G401 (cell line): ENCODE measurements at places on chromosomes 4 and X. TPM values are rescaled to one million over a fixed set of nuclear protein-coding genes. Genes with fewer than 3 reads are reported as not detected.
A peak's percentile ranks its signal among the peaks of the same experiment; 100 is the strongest.

- DNase-seq: no peak
Measured at GRCh38 chr4:85531560-85532341, 56.8 kb downstream of the ARHGAP24 start.

- DNase-seq: no peak
Measured at GRCh38 chrX:108245462-108245861, 153.9 kb downstream of the ATG4A start.

GRCh38 chr4:10457255-10457801, at the start of gene ZNF518B:
Gene ZNF518B (minus strand): TSS chr4:10457426. CDS start chr4:10446328, 11,098 bp downstream.
- peak; percentile 65 for DNase-seq

The NALF2 gene
- total RNA-seq: 4.4 and 6.4 TPM in 2 replicates

DNA sequence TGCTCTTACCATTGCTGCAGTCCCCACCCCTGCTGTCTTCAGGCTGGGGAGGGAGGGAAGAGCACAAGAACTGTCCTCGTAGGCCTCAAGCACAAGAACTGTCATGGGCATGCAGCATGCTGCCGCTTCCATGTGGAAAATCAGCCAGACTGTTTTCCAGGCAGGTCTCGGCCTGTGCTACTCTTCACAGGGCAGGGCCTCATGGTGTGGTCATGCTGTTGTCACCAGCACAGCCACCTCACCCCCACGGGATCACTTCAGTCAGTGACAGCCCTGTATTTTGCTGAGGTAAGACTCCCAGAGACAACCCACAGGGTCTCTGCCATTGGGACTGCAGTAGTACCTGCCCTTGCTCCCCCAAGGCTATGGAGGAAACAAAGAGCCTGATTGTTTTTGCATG, 205.3 kb downstream of the NAP1L3 start:
- no peak for DNase-seq

The HSFX1 gene
- total RNA-seq: 0.71 TPM in 1 of 2 replicates, not detected in the other

DNA sequence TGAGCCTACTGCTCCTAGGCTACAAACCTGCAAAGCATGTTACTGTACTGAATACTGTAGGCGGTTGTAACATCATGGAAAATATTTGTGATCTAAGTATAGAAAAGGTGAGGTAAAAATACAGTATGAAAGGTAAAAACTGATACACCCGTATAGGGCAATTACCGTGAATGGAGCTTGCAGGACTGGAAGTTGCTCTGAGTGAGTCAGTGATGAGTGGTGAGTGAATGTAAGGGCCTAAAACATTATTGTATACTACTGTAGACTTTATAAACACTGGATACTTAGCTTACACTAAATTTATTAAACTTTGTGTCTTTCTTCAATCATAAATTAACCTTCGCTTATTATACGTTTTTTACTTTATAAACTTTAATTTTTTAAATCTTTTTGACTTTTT, 3.7 kb downstream of the KIF4A start:
- no peak for DNase-seq

The PLA2G12A gene
- total RNA-seq: 13.8 and 23.5 TPM in 2 replicates

- DNase-seq: no peak
Measured at GRCh38 chr4:10694828-10695209, 10.3 kb upstream of the CLNK start.

The WNK3 gene
- total RNA-seq: 5.2 and 5.4 TPM in 2 replicates

The GABRG1 gene
- not detected in 2 replicates for total RNA-seq

GRCh38 chr4:145181091-145181501, 707 bp upstream of the OTUD4 start:
- DNase-seq: no peak

GRCh38 chrX:136767104-136767941, 13.4 kb downstream of the ARHGEF6 start:
- DNase-seq: peak; percentile 43

DNA sequence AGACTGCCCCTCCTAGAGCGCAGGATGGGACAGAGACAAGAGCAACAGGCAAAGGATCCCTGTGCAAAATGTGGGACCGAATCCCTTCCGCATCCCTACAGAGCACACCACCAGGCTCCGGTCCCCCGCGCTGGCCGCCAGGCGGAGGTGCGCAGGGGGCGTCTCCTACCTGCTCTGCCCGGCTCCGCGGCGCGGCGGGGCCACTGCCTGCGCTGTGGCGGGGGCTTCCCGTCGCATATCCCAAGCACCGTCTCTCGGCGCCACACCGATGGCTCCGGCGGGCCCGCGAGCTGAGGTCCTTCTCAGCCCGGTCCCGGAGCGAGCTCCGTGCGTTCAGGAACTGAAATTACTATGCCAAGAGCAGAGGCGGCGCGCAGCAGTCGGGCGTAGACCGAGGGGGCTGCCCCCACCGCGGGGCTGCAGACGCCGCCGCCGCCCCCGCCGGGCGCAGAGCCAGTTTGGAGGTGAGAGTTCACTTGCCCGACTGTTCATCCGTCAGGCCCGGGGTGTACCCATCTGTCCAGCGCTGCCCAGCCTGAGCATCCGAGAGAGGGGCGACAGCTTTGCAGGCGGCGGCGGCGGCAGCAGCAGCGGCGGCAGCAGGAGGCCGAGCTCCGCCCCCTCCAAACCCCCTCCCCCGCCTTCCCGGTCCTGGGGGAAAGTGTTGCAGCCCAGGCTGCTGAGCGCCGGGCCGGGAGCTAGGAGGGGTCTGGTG, at the start of gene GPRIN3:
TSS of gene GPRIN3 (minus strand) at position 355 of the 715 bp plus-strand sequence. CDS start 57,690 bp downstream, outside the sequence.
- peak; percentile 70 for DNase-seq

DNA sequence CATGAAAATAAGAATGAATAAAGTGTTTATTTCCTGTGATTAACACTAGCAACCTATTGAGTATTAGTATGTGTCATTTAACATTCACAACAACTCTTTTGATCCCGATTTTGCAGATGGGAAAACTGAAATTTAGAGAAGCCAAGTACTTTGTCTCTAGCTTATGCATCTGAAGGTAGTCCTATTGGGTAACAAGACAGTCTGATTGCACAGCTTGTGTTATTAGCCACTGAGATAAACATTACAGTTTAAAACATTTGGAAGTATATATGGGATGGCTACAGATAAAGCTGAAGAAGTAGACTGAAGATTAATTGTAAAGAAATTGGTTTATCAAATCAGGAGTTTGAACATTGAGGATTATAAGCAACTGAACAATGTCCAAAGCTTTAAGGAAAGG, 99.6 kb upstream of the PDE5A start:
- DNase-seq: no peak

- DNase-seq: no peak
Measured at GRCh38 chr4:145735827-145736226, 55.9 kb downstream of the C4orf51 start.

GRCh38 chr4:104394406-104395167, 100.1 kb downstream of the CXXC4 start:
- peak; percentile 42 for DNase-seq

The PNCK gene
- 0.74 TPM in 1 of 2 replicates, not detected in the other for total RNA-seq

- no peak for DNase-seq
Measured at GRCh38 chr4:74369855-74370254, 4.9 kb downstream of the EREG start.

GRCh38 chr4:76687746-76688448, 210.0 kb downstream of the SOWAHB start:
- peak; percentile 67 for DNase-seq

DNA sequence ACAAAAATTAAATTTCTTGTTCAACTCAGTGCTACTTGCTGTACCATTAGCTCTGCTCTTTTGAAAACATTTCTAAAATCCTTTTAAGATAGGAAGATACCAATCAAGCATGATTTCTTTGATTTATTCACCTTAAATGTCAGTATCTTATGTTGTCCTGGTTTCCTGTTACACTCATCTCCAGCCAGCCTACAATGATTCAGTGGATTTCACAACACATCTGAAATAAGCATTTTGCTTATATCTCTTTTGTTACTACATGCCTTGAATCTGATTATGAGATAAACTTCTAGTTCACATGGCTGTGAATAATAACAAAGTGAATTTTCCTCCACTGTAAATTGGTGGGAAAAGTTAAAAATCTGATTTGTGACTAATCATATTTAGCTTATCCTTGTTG, 112.5 kb upstream of the BMP3 start:
- no peak for DNase-seq

DNA sequence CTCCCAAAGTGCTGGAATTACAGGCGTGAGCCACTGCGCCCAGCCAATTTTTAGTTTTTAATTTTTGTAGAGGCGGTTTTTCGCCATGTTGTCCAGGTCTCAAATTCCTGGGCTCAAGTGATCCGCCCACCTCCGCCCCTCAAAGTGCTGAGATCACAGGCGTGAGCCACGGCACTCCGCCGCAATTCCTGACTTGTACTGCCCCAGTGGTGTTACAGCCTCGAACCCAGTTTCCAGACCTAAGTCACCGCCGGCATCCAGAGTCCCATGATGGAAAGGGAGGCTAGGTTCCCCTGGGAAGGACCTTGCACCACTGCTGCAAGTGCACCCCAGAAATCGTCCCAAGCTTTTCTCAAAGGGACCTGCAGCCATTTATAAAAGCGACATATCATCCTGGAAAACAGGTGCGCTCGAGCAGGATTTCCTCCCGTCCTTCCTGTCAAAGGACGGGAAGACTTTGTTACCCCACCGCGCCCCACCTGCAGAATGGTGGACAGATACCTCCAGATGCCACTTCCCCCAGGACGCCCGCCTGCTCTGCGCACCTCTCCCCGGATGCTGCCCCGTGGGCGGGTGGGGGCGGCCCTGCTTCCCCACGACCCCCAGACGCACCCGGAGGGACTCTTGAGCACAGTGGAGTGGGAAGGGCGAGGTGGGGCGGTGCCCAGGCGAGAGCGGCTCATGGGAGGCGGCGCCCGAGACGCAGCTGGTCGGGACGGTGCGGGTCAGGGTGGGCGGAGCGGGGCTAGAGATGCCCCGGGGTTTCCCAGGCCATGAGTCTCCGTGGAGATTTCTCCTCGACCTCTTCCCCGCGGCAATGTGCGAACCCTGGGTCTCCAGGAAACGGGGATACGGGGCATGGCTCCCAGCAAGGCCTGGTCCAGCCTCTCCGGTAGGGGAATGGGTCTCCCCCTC, 947 bp upstream of the RPL10 start:
- DNase-seq: peak; percentile 55

The AFF2 gene
- 0.58 TPM in 1 of 2 replicates, not detected in the other for total RNA-seq

- no peak for DNase-seq
Measured at GRCh38 chr4:77815636-77816035, 3.5 kb downstream of the CNOT6L start.

- DNase-seq: no peak
Measured at GRCh38 chr4:41155194-41155830, 59.0 kb downstream of the APBB2 start.

DNA sequence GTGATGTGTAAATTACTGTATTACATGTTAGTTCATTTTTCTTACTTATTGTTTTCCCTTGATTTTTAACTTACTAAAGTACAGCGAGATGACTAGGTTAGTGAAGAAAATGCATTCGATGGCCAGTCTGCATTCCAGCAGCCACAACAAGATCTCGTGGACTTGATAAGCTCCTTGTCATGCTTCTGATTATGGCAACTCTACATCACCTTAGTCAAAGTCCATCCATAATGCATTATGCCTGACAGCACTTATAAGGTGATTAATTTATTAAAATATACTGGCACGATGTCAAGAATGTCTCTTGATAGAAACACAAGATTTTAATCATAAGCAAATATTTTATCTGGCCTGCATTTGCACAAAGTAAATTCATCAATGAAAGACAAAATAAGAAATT, 109.9 kb upstream of the NAP1L5 start:
- DNase-seq: no peak

DNA sequence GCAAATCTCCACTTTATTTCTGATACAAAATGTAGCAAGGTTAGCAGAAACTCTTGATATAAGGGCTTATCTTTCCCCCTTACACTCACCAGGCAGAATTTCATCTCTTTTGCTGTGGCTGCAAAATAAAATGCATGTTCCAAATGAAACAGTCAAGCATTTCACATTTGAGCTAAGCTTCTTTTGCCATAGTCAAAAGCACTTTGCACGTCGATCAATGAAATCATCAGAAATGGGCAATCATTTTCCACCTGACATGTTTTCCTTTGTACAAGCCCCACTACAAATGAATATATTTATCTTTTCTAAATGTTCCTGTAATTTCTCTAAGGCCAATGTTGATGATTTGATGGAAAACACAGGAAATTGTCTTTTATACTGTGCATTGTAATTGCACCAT, 178.4 kb downstream of the ANKRD50 start:
- no peak for DNase-seq

GRCh38 chr4:63986253-63986652, 423.0 kb downstream of the TECRL start:
- no peak for DNase-seq

- DNase-seq: no peak
Measured at GRCh38 chr4:108466936-108467902, 153.2 kb upstream of the RPL34 start.

The SPOCK3 gene
- total RNA-seq: not detected in 2 replicates

The CTPS2 gene
- total RNA-seq: 16.4 and 20.5 TPM in 2 replicates

- peak; percentile 11 for DNase-seq
Measured at GRCh38 chrX:77014377-77015372, 432.5 kb upstream of the FGF16 start.

- peak; percentile 12 for DNase-seq
Measured at GRCh38 chr4:153564630-153565525, 98.7 kb downstream of the TMEM131L start.

DNA sequence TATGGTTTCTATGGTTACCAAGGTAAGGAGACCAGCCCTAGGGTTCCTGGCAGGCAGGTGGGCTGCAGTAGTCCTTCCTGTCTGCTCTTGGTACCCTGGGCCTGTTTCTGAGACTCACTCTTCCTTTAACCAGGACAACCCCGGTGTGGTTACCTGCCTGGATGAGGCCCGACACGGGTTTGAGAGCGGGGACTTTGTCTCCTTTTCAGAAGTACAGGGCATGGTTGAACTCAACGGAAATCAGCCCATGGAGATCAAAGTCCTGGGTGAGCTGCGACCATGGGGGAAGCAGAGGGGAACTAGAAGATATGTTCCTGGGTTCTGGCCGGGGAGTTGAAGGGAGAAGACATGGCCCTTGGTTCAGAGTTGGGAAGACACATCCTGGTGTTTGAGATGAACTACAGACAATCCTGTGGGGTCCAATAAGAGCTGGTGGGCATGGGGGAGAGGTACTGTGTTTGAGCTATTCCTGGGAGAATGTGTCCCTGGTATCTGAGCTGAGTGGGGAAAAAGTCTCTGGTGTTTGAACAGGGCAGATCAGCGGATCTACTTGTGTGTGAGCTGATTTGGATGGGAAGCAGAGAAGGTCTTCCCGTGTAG, 7.8 kb downstream of the UBA1 start:
- no peak for DNase-seq

The RBM46 gene
- total RNA-seq: not detected in 2 replicates

The ZAR1 gene
- not detected in 2 replicates for total RNA-seq

The NONO gene
- total RNA-seq: 542 and 667 TPM in 2 replicates

The PLS3 gene
- 88.5 and 108 TPM in 2 replicates for total RNA-seq
